ENCODE measurements at places on chromosomes 13 and 19.

GRCh38 chr19:47765523-47766358 lies 12.8 kb upstream of the SELENOW start:
- DNase-seq, result peak; percentile 19

GRCh38 chr13:90565985-90566713 lies 781.3 kb upstream of the MIR17HG start:
- no peak for DNase-seq

GRCh38 chr13:113802761-113803160 lies 43.7 kb downstream of the TMEM255B start:
- DNase-seq, result no peak

DNA sequence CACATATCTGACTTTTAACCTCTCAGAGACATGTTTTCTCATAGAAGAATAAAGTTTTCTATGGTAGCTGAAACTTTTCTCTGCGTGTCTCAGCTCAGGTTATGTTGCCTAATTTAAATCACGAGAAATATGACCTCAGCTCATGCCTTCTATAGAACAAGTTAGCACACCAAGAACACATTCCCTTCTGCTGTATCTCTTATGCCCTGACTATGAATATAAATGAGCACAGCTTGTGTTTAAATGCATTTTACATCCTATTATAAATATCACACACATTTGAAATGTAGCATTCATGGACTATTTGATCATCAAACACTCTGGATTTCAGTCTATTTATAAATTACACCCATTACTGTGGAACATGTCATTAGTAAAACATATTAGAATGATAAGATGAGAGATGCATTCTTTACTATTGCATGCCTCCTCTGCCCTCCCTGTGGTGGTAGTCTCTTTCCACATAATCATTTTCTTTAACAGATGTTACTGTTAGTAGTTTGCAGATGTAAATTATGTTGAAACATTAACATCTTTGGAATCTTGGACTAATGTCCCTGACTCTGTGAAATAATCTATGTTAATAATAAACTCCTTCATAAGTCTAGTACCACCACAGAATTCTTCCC lies 2044.9 kb upstream of the PCDH20 start:
- no peak for DNase-seq

DNA sequence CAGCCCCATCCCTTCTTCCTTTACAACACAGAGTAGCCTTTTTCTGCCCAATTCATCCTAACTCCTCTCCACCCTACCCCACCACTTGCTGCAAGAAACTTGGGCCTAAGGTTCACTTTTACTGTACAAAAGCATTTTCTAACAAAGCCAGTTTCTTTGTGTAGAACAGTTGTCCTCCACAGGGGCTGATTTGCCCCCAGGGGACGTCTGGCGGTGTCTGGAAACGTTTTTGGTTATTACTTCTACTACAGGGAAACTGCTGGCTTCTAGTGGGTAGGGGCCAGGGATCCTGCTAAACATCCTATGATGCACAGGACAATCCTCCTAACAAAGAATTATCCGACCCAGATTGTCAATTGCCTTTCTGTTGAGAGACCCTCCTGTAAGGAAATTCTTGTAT lies 7.3 kb upstream of the LMO7 start:
- DNase-seq, result no peak

DNA sequence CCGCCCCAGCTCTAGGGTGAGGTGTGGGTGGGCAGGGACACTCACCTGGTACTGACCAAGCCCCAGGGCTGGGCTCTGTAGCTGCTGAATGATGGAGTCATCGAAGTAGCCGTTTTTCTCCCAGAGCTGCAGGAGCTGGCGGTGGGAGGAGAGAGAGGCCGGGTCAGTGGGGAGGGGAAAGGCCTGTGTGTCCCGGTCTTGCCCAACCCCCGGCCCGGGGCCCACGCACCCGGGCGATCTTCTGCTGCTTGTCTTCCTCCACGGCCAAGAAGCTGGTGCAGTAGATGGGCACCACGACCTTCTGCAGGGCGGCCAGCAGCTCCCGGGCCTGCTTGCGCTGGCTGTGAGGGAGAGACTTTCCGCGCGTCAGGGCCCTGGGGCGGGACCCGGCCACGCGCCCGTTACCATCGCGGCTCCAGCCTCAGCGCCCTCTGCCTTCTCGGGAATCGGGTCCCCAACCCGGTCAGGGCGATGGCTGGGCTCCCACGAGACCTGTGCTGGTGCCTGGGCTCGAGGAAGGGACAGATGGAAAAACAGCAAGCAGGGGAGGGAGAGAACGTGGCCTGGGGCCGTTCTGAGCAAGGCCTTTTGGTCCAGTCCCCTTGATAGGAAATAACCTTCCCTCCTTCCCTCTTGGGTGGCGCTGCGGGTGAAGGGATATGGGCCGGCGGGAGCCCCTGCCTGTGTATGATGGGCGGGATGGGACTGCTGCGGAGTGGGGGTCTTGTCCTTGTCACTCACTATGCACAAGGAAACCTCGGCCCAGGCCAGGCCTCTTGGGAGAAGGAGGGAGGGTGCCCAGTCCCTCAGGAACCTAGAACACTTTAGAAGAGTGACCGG lies 11.5 kb downstream of the CHERP start:
- DNase-seq, result no peak

DNA sequence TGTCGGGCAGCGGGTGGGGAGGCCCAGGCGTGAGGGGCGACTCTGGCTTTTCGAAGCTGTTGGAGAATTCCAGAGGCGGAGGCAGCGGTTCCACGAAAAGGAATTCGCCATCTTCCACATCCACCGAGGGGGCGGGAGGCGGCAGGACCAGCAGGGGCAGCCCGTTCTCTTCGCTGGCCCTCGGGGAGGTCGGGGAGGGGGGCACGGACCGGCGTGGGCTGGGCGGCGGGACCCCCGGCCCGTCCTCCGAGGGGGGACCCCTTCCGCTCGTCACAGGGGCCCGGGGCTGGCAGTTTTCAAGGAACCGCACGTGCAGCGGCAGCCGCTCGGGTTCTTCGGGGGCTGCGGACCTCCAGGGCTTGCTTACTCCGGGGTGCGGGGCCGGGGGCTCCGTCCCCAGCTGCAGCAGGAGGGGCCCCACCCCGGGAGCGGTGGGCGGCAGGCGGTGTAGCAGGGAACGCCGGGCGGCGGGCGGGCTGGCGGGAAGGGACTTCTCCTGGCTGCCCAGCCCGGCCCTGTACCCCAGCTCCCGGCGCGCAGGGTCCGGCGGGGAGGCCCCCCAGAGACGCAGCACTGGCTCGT lies 18.0 kb downstream of the C19orf81 start:
- DNase-seq, result no peak

DNA sequence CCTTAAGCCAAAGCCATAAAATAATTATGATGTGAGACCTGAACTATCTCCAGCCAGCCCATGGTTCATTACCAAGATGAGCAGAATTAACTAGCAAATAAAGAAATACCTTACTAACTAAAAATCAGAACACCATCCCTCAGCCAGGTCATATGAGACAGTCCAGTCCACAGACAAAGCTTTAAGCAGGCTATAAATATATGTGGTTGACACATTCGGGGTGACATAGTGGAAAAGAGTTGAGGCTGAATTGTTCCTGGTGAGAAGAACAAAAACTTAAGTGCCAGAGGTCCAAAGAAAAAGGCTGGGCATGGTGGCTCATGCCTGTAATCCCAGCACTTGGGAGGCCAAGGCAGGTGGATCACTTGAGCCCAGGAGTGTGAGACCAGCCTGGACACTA lies 30.9 kb downstream of the ENOX1 start:
- no peak for DNase-seq

DNA sequence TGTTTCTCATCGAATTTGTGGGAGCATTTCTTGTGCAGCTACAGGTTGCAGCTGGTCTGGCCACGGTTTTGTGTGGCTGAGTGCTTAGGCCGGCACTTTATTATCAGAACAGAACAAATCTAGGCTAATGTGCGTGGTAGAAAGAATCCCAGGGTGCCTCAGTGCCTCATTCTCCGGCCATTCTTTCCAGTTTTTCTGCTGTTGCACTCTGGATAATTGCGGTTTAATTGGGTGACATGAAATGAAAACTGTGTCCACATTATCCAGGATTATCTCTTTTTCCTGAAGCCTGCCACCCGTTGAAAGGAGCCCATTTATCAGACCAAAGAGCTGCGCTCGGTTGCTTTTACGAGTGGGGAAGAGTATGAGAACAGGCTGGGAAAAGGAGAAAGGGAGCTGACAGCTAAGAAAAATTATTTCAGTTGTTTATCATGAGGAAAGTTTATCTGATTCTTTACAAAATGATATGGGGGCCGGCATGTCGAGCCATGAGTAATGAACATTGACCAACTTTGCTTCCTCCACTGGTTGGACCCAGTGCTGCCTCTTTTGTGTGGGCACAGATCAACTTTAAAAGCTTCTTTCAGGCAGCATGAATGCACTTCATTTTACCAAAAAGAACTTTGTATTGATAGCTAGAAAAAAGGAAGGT lies 117.0 kb upstream of the SOX21 start:
- no peak for DNase-seq

- DNase-seq, result no peak
Measured at GRCh38 chr19:49064768-49065611, at the start of gene NTF4. NTF4 (minus strand) TSS chr19:49064818; CDS start chr19:49061997, 2,821 bp downstream.

DNA sequence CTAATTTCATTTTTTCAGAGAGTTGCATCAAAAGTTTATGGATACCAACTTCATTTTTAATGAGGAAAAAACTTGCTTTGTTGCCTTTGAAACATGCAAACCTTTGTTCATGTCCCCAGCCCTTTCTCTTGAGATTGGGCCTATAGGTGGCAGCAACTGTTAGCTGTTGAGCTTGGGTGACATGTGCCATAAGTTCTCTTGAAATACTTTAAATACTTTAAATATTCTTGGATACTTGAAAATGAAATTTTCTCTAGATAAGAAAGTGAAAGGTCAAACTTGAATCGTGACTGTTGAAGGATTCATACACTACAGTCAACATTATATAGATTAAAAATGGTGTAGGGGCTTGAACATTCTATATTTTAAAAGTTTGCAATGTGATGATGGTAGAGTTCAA lies 294.9 kb downstream of the NDFIP2 start:
- peak; percentile 63 for DNase-seq
